ENCODE measurements at places on chromosomes 11 and 22. TPM values are rescaled to one million over a fixed set of nuclear protein-coding genes. Genes with fewer than 3 reads are reported as not detected.

The BANF1 gene
- 105 TPM for total RNA-seq

The BARX2 gene
- 4.5 TPM for total RNA-seq

The DGAT2 gene
- total RNA-seq, result 54.6 TPM

The DTX4 gene
- total RNA-seq, result 10.2 TPM

The FIBIN gene
- total RNA-seq, result 5.3 TPM

The C22orf23 gene
- 50.9 TPM for total RNA-seq

The OR52B2 gene
- total RNA-seq, result not detected

The TENM4 gene
- 17.9 TPM for total RNA-seq

The TMEM9B gene
- total RNA-seq, result 43.3 TPM

The OR56B1 gene
- total RNA-seq, result 0.25 TPM

The ART1 gene
- total RNA-seq, result 0.79 TPM

The SLC17A6 gene
- total RNA-seq, result not detected

The TOP3B gene
- total RNA-seq, result 65.5 TPM

The ACRV1 gene
- 56.5 TPM for total RNA-seq

The ESAM gene
- total RNA-seq, result 6.0 TPM

The RAB3IL1 gene
- 57.7 TPM for total RNA-seq

The BCR gene
- total RNA-seq, result 108 TPM

The MDK gene
- total RNA-seq, result 14.4 TPM

The GALNT18 gene
- total RNA-seq, result 106 TPM

The CCDC15 gene
- total RNA-seq, result 14.9 TPM

The OR52I1 gene
- total RNA-seq, result not detected

The ZW10 gene
- 19.0 TPM for total RNA-seq

The SCGB1C1 gene
- not detected for total RNA-seq

The TNNT3 gene
- 13.1 TPM for total RNA-seq

The TMEM191C gene
- 54.4 TPM for total RNA-seq

The LRRC56 gene
- total RNA-seq, result 11.6 TPM

The CDHR5 gene
- total RNA-seq, result 0.63 TPM

The SULT4A1 gene
- total RNA-seq, result 11.9 TPM

The TEX54 gene
- 38.1 TPM for total RNA-seq

The DPAGT1 gene
- total RNA-seq, result 29.4 TPM

The OR4D5 gene
- 5.5 TPM for total RNA-seq

The GRIK4 gene
- total RNA-seq, result 2.6 TPM

The BMAL1 gene
- total RNA-seq, result 35.7 TPM

The SMTNL1 gene
- 0.47 TPM for total RNA-seq

The UBQLN3 gene
- 283 TPM for total RNA-seq

The KRTAP5-7 gene
- 0.94 TPM for total RNA-seq

The MRGPRX3 gene
- total RNA-seq, result not detected

The MPZL3 gene
- 2.4 TPM for total RNA-seq

The GPR152 gene
- not detected for total RNA-seq

The DRD2 gene
- 2.5 TPM for total RNA-seq

The EHF gene
- 1.1 TPM for total RNA-seq

The SPECC1L gene
- total RNA-seq, result 82.3 TPM

The PKNOX2 gene
- 5.5 TPM for total RNA-seq

The CCDC116 gene
- 28.6 TPM for total RNA-seq

The OR5B21 gene
- total RNA-seq, result 0.71 TPM

The ANKK1 gene
- 2.1 TPM for total RNA-seq

The SPON1 gene
- 6.9 TPM for total RNA-seq

The SLC15A3 gene
- total RNA-seq, result 9.3 TPM

The ALKBH8 gene
- 12.1 TPM for total RNA-seq

The ZC3H7B gene
- 63.0 TPM for total RNA-seq

The NXPE1 gene
- total RNA-seq, result 3.9 TPM

The PITPNM1 gene
- 23.5 TPM for total RNA-seq

The SMC1B gene
- total RNA-seq, result 24.7 TPM

The CREB3L1 gene
- 8.1 TPM for total RNA-seq

The BLID gene
- total RNA-seq, result 4.6 TPM

The GPHA2 gene
- total RNA-seq, result 7.0 TPM
